ENCODE measurements at places on chromosomes 11 and 22.

DNA sequence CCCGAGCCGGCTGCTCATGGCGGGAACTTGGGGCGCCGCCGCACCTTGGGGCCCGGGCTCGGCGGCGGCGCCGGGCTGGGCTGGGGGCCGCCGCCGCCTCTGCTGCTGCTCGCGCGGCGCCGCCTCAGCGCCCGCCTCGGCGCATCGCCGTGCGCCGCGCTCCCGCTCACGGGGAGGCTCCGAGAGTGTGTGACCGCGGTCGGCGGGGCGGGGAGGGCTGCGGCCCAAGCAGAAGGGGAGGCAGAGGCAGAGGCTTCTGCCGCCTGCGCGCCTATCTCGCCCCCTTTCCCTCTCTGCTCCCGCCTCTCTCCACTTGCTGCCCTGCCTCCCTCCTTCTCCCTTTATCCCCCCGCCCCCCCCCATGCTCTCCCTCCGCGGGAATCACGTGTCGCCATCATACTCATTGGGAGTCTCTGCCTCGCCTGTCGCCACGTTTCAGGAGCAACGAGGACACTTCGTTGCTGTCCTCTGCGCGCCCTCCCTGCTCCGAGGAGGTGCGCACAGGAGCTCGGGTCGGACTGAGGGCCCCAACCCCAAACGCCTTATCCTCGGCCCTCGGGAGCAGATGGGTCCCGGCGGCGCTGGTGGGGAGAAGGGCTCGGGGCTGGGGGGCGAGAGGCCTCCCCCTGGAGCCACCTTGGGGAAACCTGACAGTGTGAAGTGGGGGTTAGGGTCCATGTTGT, at the start of gene GUCY1A2:
Gene GUCY1A2 (minus strand): TSS at position 258 of the 683 bp plus-strand sequence. CDS start 421 bp downstream, outside the sequence.
- no peak for DNase-seq

GRCh38 chr22:49783926-49784629, 43.6 kb downstream of the BRD1 start:
- no peak for DNase-seq

GRCh38 chr11:9758637-9759518, 95.0 kb downstream of the SWAP70 start:
- peak; percentile 65 for DNase-seq

DNA sequence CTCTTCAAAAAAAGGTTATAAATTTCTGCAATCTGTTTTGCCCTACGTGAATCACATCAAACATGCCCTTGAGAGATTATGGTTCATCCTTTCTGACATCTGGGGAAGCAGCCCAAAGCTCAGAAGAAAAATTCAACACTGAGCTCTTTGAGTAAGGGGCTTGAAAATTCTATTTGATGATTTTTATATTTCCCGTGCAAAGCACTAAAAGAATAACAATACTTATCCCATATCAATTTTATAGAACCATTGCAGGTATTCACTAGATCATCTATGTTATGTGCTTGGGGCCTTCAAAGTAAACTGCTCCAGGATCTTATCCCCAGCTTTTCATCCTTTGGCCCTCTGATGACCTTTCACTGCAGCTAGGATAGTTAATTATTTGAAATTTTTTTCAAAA, 966.9 kb upstream of the CNTN5 start:
- DNase-seq, result no peak

GRCh38 chr11:75402002-75402773, 2.9 kb downstream of the RPS3 start:
- no peak for DNase-seq

DNA sequence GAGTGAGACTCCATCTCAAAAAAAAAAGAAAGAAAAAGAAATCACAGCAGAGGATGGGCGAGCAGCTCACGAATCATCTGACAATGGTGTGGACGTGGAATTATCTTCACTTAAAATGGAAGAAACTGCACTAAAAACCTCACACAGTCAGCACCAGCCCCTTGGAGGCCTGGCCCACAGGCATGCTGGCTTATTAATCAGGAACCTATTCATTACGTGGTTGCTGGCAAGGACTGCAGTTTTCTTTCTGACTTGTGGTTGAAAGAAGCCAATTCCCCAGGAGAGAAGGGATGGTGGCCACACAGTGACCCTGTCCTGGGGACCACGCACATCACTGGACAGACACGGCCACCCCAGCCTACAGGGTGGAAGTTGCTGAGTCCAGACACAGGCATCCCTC, 401.1 kb downstream of the CTTN start:
- DNase-seq, result no peak

Data from NCI-H774 (cell line).